ENCODE measurements at places on chromosomes 16 and 17.

- DNase-seq: no peak
These were observed 27.3 kb downstream of the KAT7 start for GRCh38 chr17:49815761-49816281.

DNA sequence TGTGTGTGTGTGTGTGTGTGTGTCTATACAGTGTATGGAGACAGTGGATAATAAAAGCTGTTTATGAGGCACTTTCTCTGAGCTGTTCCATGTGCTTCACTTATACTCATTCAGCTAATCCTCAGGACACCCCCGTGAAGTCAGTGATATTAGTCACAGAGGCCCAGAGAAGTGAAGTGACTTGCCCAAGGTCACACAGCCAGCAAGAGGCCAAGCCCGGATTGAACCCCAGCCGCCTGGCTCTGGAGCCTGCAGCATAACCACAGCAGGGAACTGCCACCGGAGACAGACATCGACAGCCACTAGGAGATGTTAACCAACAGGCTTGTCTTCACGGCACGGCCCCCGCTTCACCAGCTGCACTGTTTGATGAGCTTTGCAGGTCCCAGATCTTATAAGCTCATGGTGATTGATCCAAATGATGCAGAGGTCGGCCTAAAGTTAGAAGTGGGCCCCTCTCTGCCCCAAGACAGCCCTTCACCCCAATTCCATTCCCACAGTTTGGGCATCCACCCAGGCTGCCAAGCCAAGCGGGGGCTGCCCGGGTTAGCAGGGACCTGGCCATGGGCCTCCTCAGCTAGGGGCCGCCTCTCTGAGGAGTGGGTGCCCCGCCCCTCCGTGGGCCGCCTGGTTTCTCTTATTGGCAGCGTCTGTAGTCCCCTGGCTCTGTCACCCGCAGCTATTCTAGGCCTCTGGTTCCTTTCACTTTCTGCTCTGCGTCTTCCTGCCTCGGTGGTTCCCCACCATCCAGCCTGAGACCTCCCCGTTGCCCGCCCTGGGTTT, 30.9 kb downstream of the SOCS1 start:
- DNase-seq: peak; percentile 55

GRCh38 chr16:4641895-4642294, 17.3 kb downstream of the MGRN1 start:
- DNase-seq: no peak

- DNase-seq: no peak
These were observed 29.1 kb upstream of the TNS4 start for GRCh38 chr17:40530531-40530994.

DNA sequence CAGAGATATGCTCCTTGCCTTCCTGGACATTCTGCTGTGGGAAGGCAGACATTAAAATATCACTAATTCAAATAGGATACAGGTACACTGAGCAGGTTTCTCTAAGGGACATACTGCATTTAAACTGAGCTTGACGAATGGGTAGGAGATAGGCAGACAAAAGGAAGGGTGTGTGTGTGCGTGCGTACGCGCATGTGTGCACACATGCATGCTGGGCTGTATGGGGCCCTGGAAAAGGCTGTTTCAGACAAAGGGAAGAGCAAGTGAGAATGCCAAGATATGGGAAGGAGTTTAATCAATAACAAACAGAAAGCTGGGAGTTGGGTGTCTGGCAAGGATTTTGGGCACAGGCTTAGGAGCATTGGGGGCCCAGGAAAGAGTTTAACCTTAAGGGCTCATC, 196.2 kb downstream of the PRKCA start:
- DNase-seq: no peak

DNA sequence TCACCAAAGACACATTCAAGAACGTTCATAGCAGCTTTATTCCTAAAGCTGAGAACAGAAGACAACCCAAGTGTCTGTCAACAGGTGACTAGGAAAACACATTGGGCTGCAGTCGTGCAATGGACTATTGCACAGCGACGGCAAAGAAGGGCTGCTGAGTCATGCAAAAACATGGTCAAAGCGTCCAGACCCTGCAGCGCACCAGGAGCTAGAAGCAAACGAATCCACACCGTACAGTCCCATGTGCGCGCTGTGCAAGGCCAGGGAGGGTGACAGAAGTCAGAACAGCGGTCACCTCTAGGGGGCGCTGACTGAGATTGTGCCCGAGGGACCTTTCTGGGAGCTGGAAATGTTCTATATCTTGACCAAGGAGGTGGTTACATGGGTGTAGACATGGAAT, 266.4 kb downstream of the MAF start:
- no peak for DNase-seq

- DNase-seq: no peak
These were observed 17.5 kb upstream of the DLX4 start for GRCh38 chr17:49951362-49952082.

DNA sequence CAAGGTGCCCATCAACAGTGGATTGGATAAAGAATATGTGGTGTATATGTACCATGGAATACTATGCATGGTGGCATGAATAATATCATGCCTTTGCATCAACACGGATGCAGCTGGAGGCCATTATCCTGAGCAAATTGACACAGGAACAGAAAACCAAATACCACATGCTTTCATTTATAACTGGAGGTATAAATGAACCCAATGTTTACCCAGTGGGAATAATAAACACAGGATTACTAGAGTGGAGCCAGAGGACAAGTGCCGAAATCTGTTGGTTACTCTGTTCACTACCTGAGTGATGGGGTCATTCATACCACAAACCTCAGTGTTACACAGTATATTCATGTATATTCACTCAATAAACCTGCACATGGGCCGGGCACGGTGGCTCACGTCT, 125.2 kb downstream of the CDH11 start:
- DNase-seq: no peak

DNA sequence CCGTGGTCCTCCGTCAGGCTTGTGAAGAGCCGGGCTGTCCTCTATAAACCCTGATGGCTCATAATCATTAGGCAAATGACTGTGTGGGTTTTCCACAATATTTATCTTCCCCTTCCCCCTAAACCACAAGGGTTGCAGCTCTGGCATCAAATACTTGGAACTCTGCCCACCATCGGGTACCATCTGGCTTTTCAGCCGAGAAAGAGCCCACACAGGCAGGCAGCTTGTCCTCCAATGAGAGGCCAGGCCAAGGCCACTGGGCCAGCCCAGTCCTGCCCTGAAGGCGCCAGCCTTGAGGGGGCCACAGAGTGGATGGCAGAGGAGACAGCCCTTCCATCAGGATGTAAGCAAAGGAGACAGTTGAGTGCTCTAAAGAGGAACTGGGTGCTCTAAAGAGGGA, 31.8 kb upstream of the NAT9 start:
- DNase-seq: no peak

GRCh38 chr16:53816211-53816836, 112.4 kb downstream of the FTO start:
- no peak for DNase-seq

DNA sequence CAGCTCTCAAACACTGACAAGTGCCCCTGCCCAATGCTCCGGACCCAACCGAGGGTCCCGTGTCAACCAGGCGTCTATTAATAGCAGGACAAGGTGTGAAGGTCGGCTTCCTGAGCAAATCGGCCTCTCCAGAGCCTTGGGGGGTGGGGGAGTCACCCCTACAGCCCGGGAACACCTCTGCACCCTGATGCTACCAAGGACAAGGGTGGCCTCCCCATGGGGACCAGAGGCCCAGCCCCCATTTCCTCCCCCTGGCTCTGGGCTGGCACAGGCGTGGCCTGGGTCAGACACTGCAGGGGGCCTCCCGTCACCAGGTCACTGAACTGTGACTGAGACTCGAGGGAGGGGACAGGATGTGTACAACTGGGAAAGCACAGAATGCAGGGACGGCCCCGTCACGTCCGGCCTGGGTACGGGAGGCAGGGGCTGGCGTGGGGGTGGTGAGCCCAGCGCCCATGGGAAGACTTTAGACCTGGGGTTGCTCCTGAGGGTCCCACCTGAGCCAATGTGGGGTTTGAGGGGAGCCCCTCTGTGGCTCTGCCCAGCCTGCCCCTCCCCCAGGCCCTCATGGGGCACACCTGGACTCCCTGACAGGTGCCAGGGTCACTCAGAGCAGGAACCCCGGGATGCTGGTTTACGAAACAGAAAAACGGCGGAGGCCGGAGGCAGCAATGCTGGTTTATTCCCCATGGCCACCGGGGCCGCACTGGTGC, 579 bp upstream of the CYBA start:
- DNase-seq: peak; percentile 51

DNA sequence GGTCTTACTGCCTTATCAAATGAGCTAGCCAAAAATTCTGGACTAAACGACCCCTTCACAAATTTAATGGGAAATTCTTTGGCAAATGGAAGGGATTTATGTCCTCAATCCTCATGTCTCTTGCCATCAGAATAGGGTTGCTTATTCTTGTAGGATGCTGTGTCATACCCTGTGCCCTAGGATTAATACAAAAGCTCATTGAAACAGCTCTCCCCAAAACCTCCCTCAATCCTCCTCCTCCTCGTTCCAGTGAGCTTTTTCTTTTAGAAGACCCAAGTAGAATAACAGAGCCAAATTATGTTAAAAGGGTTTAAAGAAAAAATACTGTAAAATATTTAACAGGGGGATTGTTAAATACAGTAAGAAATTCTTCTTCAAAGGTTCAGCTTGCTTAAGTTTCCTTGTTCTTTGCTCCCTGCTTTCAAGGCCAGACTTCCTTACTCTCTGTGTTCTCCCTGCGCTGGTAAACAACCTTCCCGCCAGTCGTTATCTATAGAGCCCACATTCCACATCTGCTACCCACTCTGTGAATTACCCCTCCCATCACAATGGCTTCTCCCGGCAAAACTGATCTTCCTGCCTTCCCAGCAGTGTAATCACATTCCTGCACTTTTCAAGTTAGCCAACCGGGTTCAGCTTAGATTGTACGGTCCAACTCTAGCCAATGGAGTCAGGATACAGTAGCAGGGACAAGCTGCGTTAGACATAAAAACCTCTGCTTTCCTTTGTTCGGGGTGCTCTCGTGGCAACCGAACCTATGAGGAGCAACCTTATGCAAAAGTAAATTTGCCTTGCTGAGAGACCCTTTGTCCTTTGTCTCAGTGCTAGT, 9.7 kb downstream of the HPR start:
- no peak for DNase-seq

DNA sequence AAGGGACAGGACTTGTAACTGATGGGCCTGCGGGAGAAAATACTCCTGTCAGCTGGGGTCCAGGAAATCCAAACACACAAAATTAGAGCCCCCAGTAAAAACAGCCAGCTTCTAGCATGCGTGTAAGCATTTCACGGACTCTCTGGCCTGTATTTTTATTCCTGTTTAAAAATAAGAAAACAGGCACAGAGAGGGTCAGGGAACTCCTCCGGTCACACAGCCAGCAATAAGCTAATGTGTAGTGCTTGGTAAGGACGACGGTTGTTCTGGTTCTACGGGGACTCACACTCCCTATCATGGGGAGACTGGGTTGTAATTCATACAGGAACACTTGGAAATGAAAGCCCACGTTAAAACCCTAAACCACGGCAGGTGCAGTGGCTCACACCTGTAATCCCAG, 1.5 kb upstream of the TCF25 start:
- DNase-seq: no peak

- DNase-seq: no peak
These were observed 221.4 kb upstream of the TBX2 start for GRCh38 chr17:61178284-61178683.

GRCh38 chr16:78695391-78695790, 595.9 kb downstream of the WWOX start:
- DNase-seq: no peak

DNA sequence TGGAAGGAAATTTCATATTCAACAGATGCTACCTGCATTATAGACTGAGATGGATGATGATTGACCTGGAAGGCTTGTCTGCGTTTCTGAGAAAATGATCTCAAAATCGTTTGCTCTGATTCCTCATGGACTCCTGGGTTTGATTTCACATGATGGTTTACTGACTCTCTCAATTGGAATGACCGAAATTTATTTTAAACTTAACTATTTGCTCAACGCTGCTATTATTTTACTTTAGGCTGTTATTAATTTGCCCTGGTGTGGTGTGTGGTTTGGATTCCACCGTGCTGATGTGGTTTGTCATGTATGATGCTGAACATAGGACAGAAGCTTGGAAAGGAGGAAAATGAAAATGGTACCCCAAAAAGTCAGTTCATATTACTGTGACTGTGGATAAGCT, 37.3 kb upstream of the ELAC2 start:
- no peak for DNase-seq

- no peak for DNase-seq
These were observed 5.2 kb downstream of the ITPRIPL2 start for GRCh38 chr16:19118938-19119431.

GRCh38 chr16:49552313-49552928, 178.8 kb downstream of the C16orf78 start:
- DNase-seq: no peak

DNA sequence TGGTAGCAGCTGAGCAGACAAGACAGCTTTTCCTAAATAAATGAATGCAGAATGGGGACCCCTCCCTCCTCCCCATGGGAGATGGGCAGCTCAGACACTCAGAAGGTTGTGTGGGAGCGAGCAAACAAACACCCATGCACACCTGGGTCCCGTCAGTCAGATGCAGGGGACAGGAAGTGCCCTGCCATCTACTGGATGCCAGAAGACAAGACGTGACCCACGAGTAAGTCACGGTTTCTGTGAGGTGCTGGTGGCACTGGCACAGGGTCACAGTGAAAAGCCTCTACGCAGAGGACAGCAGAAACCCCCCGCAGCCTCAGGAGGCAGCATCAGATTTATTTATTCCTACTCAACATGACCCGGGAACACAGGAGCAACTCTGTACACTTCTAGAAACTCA, 8.4 kb downstream of the HBQ1 start:
- no peak for DNase-seq

DNA sequence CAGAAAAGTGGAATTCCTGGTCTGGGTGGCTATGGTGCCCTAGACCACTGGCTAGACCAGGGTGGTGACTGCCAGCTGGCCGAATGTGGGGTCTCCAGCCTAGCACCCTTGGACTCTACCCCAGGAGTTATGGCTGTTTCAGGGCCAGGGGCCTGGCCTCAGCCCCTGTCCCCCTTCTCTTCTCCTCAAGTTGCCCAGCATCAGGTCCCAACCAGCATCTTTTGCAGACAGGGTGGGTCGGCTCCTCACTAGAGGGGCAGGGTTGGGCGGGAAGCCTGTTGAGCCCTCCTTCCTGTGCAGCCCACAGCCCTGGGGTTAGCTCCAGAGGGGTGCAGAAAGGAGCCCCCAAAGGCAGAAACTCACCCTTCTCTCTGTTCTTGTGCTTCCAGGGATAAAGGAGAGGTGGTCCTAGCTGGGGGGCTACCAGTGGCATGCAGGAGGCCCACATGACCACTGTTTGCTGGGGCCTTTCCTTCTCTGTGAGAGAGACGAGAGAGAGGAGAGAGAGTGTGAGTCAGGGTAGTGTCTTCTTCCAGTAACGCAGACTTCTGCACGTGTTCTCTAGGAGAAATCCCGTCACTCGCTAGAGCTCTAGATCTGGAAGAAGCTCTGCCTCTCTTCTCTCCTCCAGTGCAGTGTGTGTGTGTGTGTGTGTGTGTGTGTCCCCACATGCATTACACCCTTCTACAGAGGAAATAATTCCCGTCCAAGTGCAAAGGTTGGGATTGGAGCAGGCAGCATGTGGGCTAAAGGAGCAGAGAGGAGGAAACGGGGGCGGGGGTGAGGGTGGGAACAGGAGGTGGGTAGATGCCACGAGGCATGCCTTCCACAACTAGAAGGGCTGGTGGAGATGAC, 209.4 kb downstream of the SEC14L1 start:
- DNase-seq: no peak

Measured in activated T-helper 1 cell treated with Interleukin-2 at 50 U/mL for 16 hours (primary cell).